ENCODE measurements at places on chromosomes 4 and X. TPM values are rescaled to one million over a fixed set of nuclear protein-coding genes. Genes with fewer than 3 reads are reported as not detected.

PHEX gene
- total RNA-seq: 0.18 TPM

UGT2B10 gene
- not detected for total RNA-seq

F8A3 gene
- not detected for total RNA-seq

GAB1 gene
- total RNA-seq: 6.7 TPM

SERTM2 gene
- total RNA-seq: not detected

ARHGAP6 gene
- 0.36 TPM for total RNA-seq

CENPVL3 gene
- 8.2 TPM for total RNA-seq

FNIP2 gene
- total RNA-seq: 5.2 TPM

BMP15 gene
- total RNA-seq: not detected

AP1AR gene
- 19.7 TPM for total RNA-seq

GLOD5 gene
- not detected for total RNA-seq

CTAG2 gene
- 3.8 TPM for total RNA-seq

PAGE5 gene
- 326 TPM for total RNA-seq

CHST7 gene
- 4.4 TPM for total RNA-seq

RS1 gene
- total RNA-seq: not detected

ADAM29 gene
- total RNA-seq: not detected

CSN1S1 gene
- total RNA-seq: not detected

GAB3 gene
- 0.11 TPM for total RNA-seq

WAS gene
- total RNA-seq: 0.57 TPM

PF4V1 gene
- total RNA-seq: not detected

ASB12 gene
- not detected for total RNA-seq

COX7B2 gene
- 55.2 TPM for total RNA-seq

ENPP6 gene
- not detected for total RNA-seq

GPR143 gene
- total RNA-seq: 3.9 TPM

ALB gene
- not detected for total RNA-seq

AGA gene
- 17.0 TPM for total RNA-seq

ELOVL6 gene
- 3.9 TPM for total RNA-seq

PRAF2 gene
- 3.4 TPM for total RNA-seq

IGSF1 gene
- total RNA-seq: 1.4 TPM

PABPC1L2A gene
- not detected for total RNA-seq

TLR10 gene
- not detected for total RNA-seq

ENPEP gene
- total RNA-seq: 0.34 TPM

PRRG3 gene
- 0.11 TPM for total RNA-seq

NCAPG gene
- total RNA-seq: 99.9 TPM

FGF5 gene
- 0.23 TPM for total RNA-seq

SMIM31 gene
- not detected for total RNA-seq

MAGEC2 gene
- total RNA-seq: 79.0 TPM

SSX2 gene
- not detected for total RNA-seq

NRK gene
- total RNA-seq: 4.3 TPM

IGFBP7 gene
- 173 TPM for total RNA-seq

TRAM1L1 gene
- 3.8 TPM for total RNA-seq

OPRPN gene
- not detected for total RNA-seq
